ENCODE measurements at places on chromosomes 2 and 18.

DNA sequence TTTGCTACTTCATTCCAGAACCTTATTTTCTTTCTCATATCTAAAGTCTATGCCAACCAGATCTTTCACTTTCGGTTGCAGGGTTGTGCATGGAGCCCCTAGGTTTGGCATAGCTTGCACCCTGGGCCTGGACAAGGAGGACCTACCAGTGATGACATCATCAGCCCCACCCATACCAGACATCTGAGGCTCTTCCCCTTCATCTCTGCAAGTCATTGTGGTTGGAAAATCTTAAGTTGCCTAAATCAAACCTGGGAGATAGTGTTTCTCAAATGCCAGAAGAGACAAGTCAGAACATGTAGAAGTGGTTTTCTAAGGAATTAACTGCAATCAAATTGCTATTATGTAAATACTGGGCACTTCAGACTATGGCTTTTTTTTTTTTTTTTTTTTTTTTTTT, 363.3 kb downstream of the ZNF516 start:
- DNase-seq = no peak

GRCh38 chr2:186611526-186611925, 21.7 kb downstream of the ITGAV start:
- DNase-seq = no peak

GRCh38 chr2:68925295-68925896, 27.3 kb downstream of the GKN2 start:
- no peak for DNase-seq

DNA sequence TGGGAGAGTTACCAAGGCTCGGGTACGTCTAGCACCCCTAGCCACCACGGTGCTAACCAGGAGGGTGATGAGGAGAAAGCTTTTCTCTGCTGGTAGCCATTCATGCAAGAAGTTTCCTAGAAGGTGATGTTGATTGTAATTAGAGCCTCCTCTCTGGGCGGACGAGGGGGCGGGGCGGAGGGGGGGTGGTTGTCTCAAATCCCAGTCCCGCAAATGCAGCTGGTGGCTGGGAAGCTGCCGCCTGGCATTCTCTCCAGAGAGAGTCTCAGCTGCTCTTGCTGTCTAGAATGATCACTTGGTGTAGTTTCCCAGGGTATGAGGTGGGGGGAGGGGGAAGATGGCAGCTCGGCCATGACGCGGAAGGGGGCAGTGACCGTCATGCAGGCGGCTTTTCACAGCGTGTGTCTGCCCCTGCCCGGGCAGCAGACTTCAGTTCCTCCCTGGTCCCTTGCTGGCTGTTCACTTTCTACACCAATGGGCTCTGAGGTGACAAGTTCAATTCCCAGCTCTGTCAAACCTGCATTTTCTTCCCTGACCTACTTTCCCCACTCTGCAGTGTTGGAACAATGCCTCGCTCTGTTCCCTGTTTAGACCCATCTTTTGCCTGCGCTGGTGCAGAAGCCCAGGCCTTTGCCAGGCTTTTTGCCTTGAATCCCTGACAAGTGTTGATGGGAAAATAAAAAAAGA, 61.5 kb upstream of the KLF7 start:
- DNase-seq = no peak

GRCh38 chr18:46265196-46266156, 161.3 kb downstream of the HAUS1 start:
- no peak for DNase-seq

- DNase-seq = no peak
Measured at GRCh38 chr2:162172802-162173370, 20.8 kb upstream of the GCG start.

- no peak for DNase-seq
Measured at GRCh38 chr2:44578471-44579093, 216.8 kb downstream of the CAMKMT start.

- DNase-seq = no peak
Measured at GRCh38 chr2:217151509-217152206, 291.8 kb upstream of the TNP1 start.

GRCh38 chr18:48715711-48716361, 177.0 kb downstream of the CTIF start:
- no peak for DNase-seq

- DNase-seq = no peak
Measured at GRCh38 chr2:56267415-56267788, 83.6 kb downstream of the CCDC85A start.

DNA sequence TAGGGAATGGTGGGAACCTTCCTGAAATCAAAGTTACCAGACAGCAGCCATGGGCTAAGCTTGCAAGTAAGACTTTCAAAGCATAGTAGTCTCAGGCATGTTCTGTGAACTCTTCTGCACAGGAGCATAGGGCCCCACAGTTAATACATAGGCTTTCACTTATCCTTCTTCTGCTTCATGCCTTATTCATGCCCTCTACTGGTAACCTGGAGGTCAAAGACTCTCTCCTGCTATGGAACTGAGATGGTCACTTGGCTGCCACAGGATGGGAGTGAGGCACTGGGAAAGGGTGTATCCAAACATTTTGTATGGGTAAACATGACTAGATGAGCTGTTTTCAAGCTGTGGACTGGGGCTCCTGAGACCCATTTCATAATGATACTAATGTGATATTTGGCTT, 49.1 kb upstream of the ZNF638 start:
- no peak for DNase-seq

DNA sequence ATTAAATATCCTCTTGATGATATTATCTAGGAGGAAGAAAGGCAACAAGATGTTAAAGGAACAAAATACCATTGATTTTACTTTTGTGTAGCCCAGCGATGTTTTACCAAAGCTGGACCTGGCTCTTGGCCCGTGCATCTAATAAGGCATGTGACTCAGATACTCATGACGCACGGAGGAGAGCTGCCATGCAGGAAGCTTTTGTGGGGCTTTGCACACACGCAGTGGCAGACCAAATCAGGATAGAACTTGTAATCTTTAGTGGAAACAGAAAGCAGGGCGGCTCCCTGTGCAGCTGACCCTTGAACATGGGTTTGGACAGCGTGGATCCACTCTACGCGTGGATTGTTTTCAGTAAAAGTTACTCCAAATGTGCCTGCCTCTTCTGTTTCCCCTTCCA, 190.0 kb downstream of the NAPG start:
- DNase-seq = no peak

DNA sequence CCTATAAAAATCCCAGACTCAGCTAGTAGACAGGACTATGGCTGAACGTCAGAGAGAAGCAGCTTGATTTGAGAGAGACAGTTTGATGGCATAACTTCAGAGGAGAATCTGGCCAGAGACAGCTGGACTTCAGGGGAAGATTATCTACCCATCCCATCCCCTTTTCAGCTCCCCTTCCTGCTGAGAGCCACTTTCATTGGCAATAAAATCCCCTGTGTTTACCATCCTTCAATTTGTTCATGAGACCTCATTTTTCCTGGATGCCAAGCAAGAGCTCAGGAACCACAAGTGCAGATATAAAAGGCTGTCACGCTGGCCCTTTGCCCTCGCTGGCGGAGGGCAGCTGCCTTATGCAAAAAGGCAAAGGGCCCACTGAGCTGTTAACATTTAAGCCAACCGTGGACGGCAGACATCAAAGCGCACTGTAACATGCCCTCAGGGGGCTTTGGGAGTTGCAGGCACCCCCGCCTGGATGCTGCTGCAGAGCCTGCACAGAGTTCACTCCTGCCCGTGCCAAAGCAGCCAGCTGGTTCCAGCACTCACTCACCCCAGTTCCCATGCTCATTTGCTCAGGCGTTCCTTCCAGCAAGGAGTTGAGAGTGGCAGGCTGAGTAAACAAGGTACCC, 164.3 kb upstream of the PGAP1 start:
- DNase-seq = no peak
